ENCODE measurements at places on chromosomes 7 and 10. TPM values are rescaled to one million over a fixed set of nuclear protein-coding genes. Genes with fewer than 3 reads are reported as not detected.
A peak's percentile ranks its signal among the peaks of the same experiment; 100 is the strongest.

SLC25A40 gene
- 39.2 TPM for total RNA-seq

CLDN12 gene
- total RNA-seq = 9.3 TPM

DNA sequence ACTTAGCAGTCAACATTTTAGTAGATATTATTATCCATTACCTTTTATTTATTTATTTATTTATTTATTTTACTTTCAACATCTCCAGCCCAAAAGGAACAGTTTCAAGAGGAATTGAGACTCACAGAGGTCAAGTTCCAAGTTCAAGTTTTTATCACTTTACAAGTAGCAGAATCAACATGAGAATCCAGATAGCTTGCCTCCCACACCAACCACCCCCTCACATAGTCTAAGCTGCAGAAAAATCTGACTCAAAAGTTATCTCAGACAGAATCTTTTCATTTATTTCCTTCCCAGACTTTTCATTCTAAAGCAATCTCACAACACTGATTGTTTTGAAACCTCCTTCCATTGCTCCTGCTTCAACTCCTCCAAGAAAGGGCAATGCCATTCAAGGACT, 129.6 kb downstream of the GRM3 start:
- no peak for DNase-seq

DNA sequence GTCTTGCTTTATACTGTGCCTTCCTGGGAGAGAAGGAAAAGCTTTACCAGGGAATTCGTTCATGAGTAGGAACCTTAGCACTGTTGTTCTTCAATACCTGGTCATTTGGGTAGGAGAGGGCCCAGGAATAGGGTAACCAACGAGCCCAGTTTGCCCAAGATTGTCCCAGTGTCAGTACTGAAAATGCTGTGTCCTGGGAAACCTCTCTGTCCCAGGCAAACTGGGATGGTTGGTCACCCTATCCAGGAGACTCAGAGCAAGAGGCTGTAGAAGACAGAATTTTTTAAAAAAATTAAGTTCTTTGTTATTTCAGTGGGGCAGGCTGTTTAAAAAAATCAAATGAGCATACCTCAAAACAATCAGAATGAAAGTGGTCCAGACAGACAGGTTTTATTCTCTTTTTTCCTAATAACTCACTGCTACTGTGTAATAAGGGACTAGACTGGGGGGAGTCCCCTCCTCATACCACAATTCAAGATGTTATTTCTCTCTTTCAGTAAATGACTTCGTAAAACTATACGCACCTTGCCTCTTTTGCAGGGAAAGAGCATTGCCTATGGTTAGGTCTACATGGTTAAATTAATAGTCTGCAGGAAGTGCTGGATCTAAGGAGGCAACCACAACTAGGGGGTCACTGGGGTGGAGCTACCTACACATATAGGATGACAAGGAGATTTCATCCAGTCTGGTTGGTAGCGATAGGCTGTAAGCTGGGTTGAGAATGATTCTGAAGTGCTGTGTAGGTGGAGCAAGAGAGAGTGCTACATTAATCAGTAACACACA, 41.1 kb upstream of the FAM133B start:
- DNase-seq = no peak

- no peak for DNase-seq
These were observed 11.2 kb upstream of the JAZF1 start for GRCh38 chr7:28191751-28192150.

DNA sequence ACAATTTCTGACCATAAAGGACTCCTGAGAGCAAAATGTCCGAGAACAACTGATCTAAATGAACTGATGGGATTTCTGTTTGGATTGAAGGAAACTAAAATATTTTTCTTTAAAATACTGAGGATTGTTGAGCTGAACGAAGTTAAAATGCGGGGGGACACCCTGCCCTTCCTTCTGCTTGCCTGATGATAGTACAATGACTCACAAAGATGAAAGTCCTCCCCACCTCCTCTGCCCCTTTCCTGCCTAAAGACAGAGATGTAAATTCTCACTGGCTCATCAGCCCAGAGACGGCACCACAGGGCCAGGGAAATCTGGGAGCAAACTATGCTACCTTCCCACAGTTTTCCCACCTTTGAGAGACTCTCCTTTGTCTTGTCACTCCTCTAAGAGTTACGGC, 180.6 kb downstream of the PHTF2 start:
- no peak for DNase-seq

DNA sequence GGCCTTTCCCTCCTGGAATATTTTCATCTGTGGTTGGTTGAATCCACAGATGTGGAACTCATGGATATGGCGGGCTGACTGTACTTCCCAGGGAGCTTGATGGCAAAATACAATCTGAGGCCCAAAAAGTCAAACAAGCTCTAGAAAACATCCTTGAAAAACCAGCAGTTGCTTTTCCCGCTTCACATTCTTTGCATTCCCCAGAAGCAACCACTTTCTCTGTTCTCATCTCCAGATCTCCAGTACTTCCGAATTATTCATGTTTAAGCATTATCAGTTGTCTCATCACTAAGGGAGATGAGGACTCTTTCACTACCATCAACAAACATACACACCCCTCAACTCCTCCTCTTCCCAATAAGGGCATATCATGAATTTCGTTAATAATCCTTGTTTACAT, 55.3 kb downstream of the KIF5B start:
- no peak for DNase-seq

CH25H gene
- 8.8 TPM for total RNA-seq

DNA sequence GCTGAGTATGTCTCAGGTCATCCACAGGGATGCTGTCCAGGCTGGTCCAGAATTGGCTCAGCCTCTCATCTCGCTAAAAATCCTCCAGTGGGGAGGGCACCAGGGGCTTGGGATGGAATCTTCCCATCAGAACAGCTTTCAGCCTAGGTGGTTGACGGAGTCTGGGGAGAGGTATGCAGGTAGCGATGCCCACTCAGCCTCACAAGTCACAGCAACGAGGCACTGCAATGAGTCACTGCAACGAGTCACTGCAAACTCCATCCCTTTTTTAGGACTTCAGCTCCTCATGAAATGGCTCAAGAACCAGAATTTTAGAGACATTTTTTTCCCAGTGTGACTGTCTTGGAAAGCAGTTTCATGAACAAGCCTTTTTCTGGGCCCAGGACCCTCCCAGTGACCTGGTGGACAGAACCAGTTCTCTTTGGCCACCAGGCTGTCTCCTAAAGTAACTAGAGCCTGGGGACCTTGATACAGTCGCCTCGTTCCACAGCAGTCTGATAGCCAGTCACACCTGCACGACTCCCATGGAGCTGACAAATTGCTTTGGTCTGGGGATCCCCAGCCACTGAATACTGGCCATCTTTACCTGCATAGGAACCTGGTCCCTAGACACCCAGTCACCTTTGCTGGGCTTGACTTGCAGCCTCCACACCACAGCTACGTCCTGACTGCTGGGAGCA, 41.3 kb upstream of the PPP2R2D start:
- DNase-seq = peak; percentile 43

DNA sequence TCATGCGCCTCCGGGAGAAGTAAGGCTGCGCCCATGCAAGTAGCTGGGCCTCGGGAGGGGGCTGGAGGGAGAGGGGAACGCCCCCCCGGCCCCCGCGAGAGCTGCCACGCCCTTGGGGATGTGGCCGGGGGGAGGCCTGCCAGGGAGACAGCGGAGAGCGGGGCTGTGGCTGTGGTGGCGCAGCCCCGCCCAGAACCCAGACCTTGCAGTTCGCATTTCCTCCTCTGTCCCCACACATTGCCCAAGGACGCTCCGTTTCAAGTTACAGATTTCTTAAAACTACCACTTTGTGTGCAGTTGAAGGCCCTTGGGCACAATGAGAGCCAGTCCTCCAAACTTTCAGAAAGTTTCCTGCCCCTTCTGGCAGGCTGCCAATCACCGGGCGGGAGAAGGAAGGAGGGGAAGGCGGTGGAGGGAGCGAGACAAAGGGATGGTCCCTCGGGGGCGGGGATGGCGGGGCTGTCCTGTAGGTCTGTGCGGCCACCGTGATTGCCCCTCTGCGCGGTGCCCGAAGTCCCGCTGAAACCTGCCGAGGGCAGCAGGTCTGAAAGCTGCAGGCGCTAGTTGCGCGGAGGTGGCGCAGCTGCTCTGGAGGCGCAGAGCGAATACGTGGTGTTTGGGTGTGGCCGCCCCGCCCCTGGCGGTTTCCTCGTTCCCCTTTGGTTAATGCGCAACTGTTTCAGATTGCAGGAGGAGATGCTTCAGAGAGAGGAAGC, 2.1 kb downstream of the VIM start:
- peak; percentile 98 for DNase-seq

DNA sequence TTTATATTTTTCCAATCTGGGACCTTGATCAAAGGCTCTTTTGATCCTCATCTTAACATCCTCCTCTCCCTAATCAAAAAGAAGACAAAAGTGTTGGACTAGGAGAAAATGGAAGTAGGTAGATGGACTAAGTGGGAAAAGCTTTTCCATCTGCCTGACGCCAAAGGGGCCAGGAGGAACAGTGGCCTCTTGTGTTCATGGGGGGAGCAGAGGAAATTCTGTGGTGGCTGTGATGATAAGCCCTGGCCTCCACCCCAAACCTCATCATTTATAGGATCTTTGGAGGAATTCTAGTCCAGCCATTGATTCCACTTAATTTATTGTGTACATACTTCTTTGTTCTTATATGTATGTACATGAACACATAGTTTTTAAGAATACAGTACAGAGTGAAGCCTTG, 21.7 kb downstream of the ZNF365 start:
- no peak for DNase-seq

GRCh38 chr10:4334015-4334414, 492.0 kb upstream of the AKR1E2 start:
- no peak for DNase-seq

ASIC3 gene
- total RNA-seq = 2.8 TPM

- DNase-seq = no peak
These were observed 37.5 kb downstream of the NET1 start for GRCh38 chr10:5449823-5450222.

- DNase-seq = no peak
These were observed 59.7 kb downstream of the SVIL start for GRCh38 chr10:29575098-29575455.

GRCh38 chr10:11425296-11425610, 186.2 kb downstream of the USP6NL start:
- DNase-seq = no peak

- DNase-seq = no peak
These were observed 178.8 kb downstream of the REEP3 start for GRCh38 chr10:63699785-63700613.

GPR85 gene
- 5.7 TPM for total RNA-seq

- DNase-seq = no peak
These were observed 160.4 kb upstream of the PHYHIPL start for GRCh38 chr10:59016043-59016442.

- peak; percentile 24 for DNase-seq
These were observed 320.4 kb downstream of the RPS24 start for GRCh38 chr10:78354101-78354500.

- peak; percentile 39 for DNase-seq
These were observed 2.1 kb upstream of the TMEM120A start for GRCh38 chr7:75996476-75996875.

DNA sequence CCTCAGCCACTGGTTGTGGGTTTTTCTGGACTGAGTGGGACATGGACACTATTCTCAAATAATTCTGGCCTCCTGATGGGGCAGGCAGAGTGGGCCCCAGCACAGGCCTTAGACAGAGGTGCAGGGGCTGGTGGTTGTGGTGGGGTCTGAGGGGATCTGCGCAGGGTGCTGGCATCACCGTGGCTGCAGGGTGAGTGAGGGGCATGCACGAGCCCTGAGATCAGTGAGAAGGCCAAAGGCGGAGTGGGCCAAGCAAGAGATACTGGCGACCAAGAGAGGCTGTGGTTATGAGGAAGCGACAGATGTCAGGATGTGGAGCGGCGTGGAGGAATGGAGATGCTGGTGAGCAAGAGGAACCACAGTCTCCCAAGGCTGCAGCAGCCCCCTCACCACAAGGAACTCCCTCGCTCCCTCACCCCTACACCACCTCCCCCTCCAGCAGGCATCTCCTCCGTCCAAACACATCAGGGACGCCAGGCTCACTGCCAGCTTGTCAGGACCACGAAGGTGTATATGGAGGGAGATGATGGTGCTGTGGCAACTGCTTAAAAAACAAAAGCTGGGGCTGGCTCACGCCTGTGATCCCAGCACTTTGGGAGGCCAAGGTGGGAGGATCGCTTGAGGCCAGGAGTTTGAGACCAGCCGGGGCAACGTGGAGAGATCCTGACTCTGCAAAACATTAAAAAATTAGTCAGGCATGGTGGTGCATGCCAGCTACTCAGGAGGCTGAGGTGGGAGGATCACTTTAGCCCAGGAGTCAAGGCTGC, 9.6 kb downstream of the PRF1 start:
- DNase-seq = no peak

MRC1 gene
- 88.8 TPM for total RNA-seq

DNA sequence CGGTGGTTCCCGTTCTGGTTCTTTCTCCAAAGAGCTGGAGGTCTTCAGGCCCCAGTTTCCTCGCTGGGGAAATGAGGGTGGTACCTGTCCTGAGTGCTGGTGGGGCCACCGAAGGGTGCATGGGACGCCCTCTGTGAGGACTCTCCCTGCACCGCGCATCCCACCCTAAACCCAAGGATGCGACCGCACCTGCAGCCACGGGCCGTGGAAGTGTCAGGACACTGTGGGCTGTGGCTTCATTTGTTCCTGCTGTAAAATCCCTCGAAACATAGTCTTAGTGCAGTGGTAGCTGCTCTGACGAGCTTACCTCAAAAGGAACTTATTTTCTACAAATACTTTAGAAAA, 84.1 kb downstream of the NKX6-2 start:
- DNase-seq = peak; percentile 67

GRCh38 chr7:41907444-41907843, 204.6 kb upstream of the INHBA start:
- no peak for DNase-seq

PNLIPRP1 gene
- total RNA-seq = not detected

- DNase-seq = no peak
These were observed 45.3 kb upstream of the BAMBI start for GRCh38 chr10:28631896-28632583.

PTPRE gene
- total RNA-seq = 82.9 TPM

DNA sequence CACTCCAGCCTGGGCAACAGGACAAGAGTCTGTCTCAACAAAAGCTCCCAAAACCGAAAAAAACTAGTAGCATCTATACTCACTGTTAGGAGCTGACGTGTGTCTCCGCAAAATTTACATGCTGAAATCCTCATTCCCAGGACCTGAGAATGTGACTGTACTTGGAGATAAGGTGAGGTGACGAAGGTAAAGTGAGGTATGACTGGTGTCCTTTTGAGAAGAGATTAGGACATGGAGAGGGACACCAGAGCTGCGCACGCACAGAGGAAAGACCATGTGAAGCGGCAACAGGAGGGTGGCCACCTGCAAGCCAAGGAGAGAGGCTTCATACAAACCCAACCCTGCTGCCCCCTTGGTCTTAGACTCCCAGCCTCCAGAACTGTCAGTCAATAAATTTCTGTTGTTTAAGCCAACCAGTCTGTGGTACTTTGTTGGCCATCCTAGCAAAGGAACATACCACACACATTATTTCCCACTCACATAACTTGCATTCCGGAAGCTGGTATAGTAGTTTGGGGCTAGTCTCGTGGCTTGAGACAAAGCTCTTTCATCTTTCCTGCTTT, 1154.0 kb upstream of the CELF2 start:
- no peak for DNase-seq

Measured in spleen (tissue), 13 donors.